T-helper 1 cell treated with Interleukin-12 subunit alpha and Interleukin-12 subunit beta and Interleukin-4 antibody, amounts not matched to agents 30 ng/mL and 1 ng/mL, for 36 hours (primary cell): ENCODE measurements at places on chromosomes 12 and 14. TPM values are rescaled to one million over a fixed set of nuclear protein-coding genes. Genes with fewer than 3 reads are reported as not detected.

The CAPZA3 gene
- total RNA-seq = not detected in 2 replicates

The DDN gene
- total RNA-seq = 0.07 and 0.29 TPM in 2 replicates

The DNAH10 gene
- total RNA-seq = 0.20 and 0.25 TPM in 2 replicates

The RDH11 gene
- 42.8 and 47.3 TPM in 2 replicates for total RNA-seq

The KRT75 gene
- total RNA-seq = not detected in 2 replicates

The EDDM3A gene
- total RNA-seq = not detected in 2 replicates

The FBLN5 gene
- total RNA-seq = 1.5 and 1.9 TPM in 2 replicates

The PGF gene
- total RNA-seq = 0.20 and 0.29 TPM in 2 replicates

The ERP27 gene
- 10.5 and 11.9 TPM in 2 replicates for total RNA-seq

The PTMS gene
- 125 and 129 TPM in 2 replicates for total RNA-seq

The KRT71 gene
- total RNA-seq = not detected in 2 replicates

The SERPINA10 gene
- not detected in 2 replicates for total RNA-seq

The SLC4A8 gene
- total RNA-seq = 6.8 and 9.4 TPM in 2 replicates

The CSRP2 gene
- 0.39 and 0.41 TPM in 2 replicates for total RNA-seq

The IL26 gene
- total RNA-seq = 5.7 and 6.6 TPM in 2 replicates

The RFLNA gene
- not detected in 2 replicates for total RNA-seq

The RPL10L gene
- not detected in 2 replicates for total RNA-seq

The GPR84 gene
- total RNA-seq = 2.4 and 3.5 TPM in 2 replicates

The TMEM132C gene
- not detected in 2 replicates for total RNA-seq

The KRT74 gene
- total RNA-seq = not detected in 2 replicates

The CCND2 gene
- 821 and 827 TPM in 2 replicates for total RNA-seq

The OR6C2 gene
- total RNA-seq = not detected in 2 replicates

The HOXC4 gene
- total RNA-seq = 0.42 TPM in 1 of 2 replicates, not detected in the other

The MGP gene
- total RNA-seq = 0.25 TPM in 1 of 2 replicates, not detected in the other

The HOXC12 gene
- not detected in 2 replicates for total RNA-seq

The SLC35E3 gene
- 8.5 and 8.9 TPM in 2 replicates for total RNA-seq

The LHX5 gene
- not detected in 2 replicates for total RNA-seq

The TBK1 gene
- 37.5 and 40.5 TPM in 2 replicates for total RNA-seq

The DIO2 gene
- total RNA-seq = 0.32 TPM in 1 of 2 replicates, not detected in the other

The ADAM20 gene
- total RNA-seq = 0.51 and 0.56 TPM in 2 replicates

The ACOT6 gene
- total RNA-seq = not detected in 2 replicates

The KIF5A gene
- 1.5 and 2.2 TPM in 2 replicates for total RNA-seq

The NYNRIN gene
- 0.12 and 0.17 TPM in 2 replicates for total RNA-seq

The REP15 gene
- total RNA-seq = 1.4 and 1.8 TPM in 2 replicates

The MGAT2 gene
- total RNA-seq = 77.3 and 83.8 TPM in 2 replicates

The CD4 gene
- 274 and 279 TPM in 2 replicates for total RNA-seq

The MAP1LC3B2 gene
- total RNA-seq = 1.2 and 2.3 TPM in 2 replicates

The SERPINA1 gene
- 0.20 and 0.22 TPM in 2 replicates for total RNA-seq

The BBS10 gene
- 4.5 and 5.3 TPM in 2 replicates for total RNA-seq

The LBHD2 gene
- not detected in 2 replicates for total RNA-seq

The NDRG2 gene
- 2.6 and 4.6 TPM in 2 replicates for total RNA-seq

The NR1H4 gene
- total RNA-seq = not detected in 2 replicates

The WNT1 gene
- total RNA-seq = 0.22 TPM in 1 of 2 replicates, not detected in the other

The ADCY6 gene
- total RNA-seq = 0.22 and 0.32 TPM in 2 replicates

The MYH6 gene
- 0.56 and 1.2 TPM in 2 replicates for total RNA-seq

The MYRFL gene
- total RNA-seq = 0.10 TPM in 1 of 2 replicates, not detected in the other

The ZNF385A gene
- total RNA-seq = 0.66 and 1.2 TPM in 2 replicates

The GNS gene
- 31.1 and 33.4 TPM in 2 replicates for total RNA-seq

The CCDC177 gene
- 0.05 TPM in 1 of 2 replicates, not detected in the other for total RNA-seq

The ZDHHC17 gene
- total RNA-seq = 34.1 and 37.1 TPM in 2 replicates

The CCDC175 gene
- total RNA-seq = not detected in 2 replicates

The KLRC1 gene
- total RNA-seq = not detected in 2 replicates

The SIX6 gene
- total RNA-seq = not detected in 2 replicates

The SLC6A13 gene
- total RNA-seq = 0.78 and 0.95 TPM in 2 replicates

The ASCL1 gene
- not detected in 2 replicates for total RNA-seq

The KRT6B gene
- not detected in 2 replicates for total RNA-seq

The GARIN6 gene
- total RNA-seq = not detected in 2 replicates

The CMA1 gene
- total RNA-seq = not detected in 2 replicates
